ENCODE measurements at places on chromosomes 2 and 18.

DNA sequence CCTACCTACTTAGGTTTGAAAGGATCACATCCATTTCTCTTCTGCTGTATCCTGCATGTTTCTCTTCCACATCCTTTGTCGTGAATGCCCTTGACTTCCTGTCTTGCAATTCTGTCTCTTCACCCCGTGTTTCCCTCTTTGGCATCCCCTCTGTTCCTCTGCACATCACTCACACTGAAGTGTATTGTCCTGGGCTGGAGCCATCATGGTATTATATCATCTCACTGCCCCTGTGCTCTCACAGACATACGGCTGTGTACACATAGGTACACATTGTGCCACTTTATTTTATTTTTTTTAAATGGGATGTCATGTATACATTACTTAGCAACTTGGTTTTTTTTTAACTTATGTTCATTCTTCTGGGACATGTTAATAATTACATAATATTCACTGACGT, 291.6 kb downstream of the ALPK2 start:
- DNase-seq, result no peak

DNA sequence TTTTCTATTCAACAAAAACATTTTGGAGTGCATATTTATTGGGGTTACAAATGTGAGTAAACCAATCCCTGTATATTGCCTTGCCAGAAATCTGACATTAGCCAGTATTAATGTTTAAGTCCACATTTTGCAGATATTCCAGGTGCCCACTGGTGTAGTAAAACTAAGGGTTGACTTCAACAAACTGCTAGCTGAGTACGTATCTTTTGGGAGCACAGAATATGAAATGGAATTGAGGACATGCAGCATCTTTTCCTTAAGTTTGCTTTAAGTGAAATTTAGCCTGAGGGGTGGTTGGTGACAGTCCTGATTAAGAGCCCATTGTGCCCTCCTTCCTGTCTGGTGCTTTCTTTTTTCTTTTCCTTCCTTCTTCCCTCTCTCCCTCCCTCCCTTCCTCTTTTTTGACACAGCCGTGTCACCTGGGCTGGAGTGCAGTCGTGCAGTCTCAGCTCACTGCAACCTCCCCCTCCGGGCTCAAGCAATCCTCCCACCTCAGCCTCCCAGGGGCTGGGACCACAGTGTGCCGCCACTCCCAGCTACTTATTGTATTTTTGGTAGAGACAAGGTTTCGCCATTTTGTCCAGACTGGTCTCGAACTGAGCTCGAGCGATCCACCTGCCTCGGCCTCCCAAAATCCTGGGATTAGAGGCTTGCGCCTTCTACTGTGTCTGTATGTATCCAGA, 1.6 kb downstream of the NUP35 start:
- no peak for DNase-seq

- DNase-seq, result no peak
Measured at GRCh38 chr18:38241736-38242135, 676.1 kb upstream of the CELF4 start.

- no peak for DNase-seq
Measured at GRCh38 chr18:29501952-29502351, 1325.0 kb upstream of the CDH2 start.

DNA sequence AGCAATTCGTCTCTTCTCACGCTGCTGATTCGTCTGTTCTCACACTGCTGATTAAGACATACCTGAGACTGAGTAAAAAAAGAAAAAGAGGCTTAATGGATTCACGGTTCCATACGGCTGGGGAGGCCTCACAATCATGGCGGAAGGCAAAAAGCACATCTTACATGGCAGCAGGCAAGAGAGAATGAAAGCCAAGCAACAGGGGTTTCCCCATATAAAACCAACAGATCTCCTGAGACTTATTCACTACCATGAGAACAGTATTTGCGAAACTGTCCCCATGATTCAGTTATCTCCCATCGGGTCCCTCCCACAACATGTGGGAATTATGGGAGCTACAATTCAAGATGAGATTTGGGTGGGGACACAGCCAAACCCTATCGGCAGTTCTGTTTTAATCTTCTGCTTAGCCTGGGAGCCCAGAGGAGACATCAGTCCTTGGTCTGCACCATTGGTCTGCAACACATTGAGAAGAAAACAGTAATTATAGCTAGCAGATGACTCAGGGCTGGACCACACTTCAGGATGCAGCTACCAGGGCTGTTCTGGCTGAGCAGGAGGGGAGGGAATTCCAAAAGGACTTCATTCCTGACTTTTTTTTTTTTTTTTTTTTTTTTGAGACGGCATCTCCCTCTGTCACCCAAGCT, 69.4 kb downstream of the CABLES1 start:
- no peak for DNase-seq

GRCh38 chr2:195898505-195899191, 170.0 kb downstream of the DNAH7 start:
- DNase-seq, result no peak

DNA sequence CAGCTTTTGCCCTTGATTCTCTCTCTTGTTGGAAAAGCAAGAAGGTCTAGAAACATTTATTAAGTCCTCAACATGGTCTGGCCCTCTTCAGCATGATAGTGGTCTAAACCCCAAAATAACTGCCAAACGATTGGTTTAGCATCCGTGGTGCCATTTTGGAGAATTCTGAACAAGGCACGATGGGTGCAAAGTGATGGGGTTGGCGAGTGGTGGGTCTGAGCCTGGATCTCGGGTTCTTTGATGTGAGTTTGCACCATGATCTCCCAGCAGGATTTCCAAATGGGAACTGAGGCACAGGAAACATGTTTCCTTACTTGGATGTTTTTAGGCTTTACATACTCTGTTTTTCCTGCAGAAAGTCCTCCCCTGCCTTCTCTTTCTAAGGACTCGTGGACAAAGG, 240.3 kb downstream of the MYCN start:
- DNase-seq, result no peak

GRCh38 chr2:118968961-118969733, 27.2 kb downstream of the MARCO start:
- DNase-seq, result no peak
